ENCODE measurements at places on chromosomes 12 and 14.

- no peak for DNase-seq
These were observed 502.8 kb upstream of the RPL10L start for GRCh38 chr14:47154276-47154797.

- DNase-seq: no peak
These were observed 211.8 kb downstream of the FOXN3 start for GRCh38 chr14:89205137-89205740.

- no peak for DNase-seq
These were observed 60.0 kb downstream of the PPP2R5C start for GRCh38 chr14:101821528-101821927.

DNA sequence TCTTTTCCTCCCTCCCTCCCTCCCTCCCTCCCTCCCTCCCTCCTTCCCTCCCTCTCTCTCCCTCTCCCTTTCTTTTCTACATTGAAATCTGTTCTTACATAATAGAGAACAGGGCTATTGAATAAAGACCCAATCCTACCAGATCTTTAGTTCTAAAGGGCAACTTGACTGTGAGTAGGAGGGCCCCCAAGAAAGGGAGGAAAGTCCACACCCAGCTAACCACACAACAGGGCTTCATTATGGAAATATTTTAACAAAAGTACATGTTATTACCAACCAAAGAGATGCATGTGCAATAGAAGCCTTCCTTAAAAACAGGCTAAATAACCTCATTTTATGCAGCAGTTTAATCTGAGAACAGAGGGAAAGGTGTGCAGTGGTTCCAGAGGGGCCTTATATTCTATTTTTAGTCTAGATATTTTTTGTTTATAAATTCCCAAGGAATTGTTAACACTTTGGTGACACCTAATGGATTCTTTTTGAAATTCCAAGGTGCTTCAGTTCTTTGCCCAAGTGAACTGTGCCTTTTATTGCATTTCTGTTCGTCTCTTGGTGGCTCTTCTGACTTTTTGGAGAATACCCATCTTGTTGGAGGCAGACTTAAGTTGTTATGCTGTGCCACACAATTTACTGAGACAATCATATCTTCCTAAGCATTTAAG lies 63.0 kb downstream of the GNS start:
- no peak for DNase-seq

DNA sequence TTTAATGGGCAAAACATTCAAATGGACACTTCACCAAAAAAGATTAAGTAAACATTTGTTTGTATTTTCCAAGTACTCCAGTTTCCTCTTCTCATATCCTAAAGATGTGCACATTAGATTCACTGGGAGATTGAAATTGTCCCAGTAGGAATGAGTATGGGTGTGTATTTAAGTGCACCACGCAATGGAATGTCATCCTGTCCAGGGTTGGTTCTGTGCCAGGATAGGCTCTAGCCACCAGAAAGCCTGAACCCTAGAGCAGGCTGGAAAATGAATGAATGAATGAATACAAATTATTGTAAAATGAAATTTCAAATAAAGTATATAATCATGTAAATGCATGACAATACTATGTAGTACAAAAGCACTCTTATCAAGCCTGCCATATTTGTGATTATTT lies 14.0 kb downstream of the CEP83 start:
- DNase-seq: no peak

DNA sequence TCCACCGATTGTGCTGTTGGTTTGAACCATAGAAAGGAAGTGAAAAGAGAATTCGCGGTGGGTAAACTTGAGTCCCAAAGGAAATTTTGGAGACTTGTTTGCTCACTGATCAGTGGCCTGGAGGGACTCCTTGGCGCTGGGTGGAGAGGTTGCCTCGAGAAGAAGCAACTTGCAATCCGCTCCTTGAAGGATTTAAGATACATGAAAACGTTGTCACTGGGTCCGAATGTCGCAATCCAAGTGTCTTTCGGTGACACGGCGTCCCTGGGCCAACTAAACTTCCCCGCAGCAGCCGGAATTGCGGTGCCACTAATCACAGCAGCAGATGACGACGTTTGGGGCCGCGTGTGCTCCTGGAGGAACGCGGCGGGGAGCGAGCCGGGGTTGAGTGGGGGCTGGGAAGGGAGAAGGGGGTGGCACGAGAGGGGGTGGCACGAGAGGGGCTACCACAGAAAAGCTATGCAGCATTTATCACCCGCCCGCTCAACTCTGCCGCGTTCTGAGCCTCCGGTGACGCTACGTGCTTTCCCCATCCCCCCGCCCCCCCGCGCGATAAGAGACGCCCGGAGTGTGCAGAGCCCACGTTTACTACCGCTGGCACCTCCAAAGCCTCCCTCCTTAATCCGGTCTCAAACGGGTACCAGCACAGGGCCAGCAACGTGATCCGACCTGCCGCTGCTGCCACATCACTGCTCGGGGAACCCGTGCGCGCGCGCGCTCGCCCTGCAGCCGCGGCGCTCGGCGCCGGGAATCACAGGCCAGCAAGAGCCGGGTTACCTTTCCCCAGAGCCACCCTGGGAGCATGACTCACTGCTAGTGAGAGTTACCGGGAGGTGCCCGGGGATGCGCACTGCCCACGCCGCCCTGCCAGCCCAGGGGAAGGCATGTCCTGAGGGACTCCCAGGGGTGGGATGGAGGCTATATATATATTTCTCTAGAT lies 833 bp upstream of the BHLHE41 start:
- no peak for DNase-seq

DNA sequence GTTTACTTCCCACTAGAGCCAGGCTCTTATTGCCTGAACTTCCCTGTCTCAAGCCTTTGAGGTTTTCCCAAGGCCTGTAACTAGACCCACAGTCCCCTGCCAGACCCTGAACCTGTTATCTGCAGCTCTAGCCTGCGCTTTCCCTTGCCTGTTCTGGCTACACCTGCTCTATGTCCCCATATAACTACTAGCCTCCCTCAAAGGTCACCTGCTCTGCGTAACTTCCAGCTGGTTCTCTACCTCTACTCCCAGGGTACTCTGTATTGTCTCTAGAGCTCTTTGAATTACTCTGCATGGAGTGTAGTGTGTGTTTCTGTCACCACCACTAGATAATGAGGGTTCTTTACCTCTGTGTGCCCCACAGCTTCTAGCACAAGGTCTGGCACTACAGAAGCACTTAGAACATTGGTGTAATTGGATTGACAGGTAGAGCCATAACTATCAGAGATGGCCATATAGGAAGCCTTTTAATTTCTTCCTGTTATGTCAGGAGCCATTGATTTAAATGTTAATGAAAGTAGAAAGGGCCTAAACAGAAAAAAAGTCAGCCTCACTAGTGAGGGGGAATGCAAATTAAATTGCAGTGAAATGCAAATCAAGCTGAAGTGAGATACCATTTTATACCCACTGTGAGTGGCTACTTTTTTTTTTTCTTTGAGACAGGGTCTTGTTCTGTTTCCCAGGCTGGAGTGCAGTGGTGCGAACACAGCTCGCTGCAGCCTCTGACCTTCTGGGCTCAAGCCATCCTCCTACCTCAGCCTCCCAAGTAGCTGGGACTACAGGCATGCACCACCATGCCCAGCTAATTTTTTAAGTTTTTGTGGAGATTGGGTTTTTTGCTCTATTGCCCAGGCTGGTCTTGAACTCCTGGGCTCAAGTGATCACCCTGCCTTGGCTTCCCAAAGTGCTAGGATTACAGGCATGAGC lies 47.8 kb downstream of the EID3 start:
- DNase-seq: no peak

- DNase-seq: no peak
These were observed 4.4 kb downstream of the LGALS3 start for GRCh38 chr14:55133416-55133815.

DNA sequence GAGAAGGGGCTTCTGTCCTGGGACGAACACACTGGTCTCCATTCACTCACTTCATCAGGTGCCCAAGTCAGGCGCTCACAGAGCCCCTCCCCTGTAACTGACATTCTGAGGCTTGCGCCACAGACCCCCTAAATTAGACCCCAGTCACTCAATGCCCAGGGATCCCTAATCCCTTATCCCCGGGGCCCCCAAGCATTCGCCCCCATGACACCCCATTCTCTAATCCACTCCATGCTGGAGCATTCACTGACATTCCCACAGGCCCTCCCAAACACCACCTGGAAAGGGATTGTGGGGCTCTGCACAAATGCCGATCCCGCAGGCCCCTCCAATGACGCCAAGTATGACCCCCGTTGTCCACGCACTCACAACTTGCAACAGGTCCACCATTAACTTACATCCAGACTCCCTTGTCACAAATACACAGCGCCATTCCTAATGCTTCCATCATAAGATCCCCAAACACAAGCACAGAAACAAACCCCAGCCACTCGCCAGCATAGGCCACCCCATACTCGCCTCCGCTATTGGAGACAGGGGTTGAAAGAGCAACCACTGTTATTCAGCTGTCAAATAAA lies 1.5 kb downstream of the ZNF605 start:
- no peak for DNase-seq

GRCh38 chr14:84228702-84229101 lies 1301.2 kb upstream of the FLRT2 start:
- no peak for DNase-seq

- DNase-seq: no peak
These were observed 188.3 kb downstream of the GXYLT1 start for GRCh38 chr12:41956353-41956752.

- no peak for DNase-seq
These were observed 43.4 kb downstream of the SH2B3 start for GRCh38 chr12:111448846-111449790.

Data from GM12864 (cell line).